Amniotic stem cell (primary cell): ENCODE measurements at places on chromosomes 16 and 17.
A peak's percentile ranks its signal among the peaks of the same experiment; 100 is the strongest.

DNA sequence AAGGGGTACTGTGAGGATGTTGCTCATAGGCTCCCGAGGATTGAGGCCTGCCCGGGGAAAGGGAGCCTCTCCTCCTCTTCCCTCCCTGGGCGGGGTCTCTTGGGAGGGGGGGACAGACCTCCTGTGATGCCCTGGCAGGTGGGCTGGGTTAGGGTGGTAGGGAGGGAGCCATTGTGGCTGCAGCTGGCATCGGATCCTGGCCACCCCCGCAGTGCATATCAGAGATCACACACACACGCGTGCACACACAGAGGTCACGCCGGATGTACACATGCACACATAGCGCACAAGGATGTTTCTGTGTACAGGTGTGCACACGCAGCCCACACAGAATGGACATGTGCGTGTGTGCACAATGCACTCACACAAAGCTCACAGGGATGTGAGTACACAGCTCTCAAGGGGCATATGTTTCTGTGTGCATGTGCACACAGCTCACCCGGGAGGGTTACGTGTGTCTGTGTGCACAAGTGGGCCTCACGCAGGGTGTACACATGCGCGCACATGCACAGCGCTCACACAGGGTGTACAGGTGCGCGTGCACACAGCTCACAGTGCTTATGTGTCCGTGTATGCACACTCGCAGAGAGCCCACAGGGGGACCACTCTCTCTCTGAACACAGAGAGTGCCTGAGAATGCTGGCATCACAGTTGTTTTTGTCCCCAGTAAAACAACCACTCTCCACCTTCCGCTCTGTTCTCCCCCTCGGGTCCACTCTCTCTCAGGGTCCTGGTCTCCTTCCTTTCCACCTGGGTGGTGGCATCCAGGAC, 2.4 kb downstream of the GJD3 start:
- DNase-seq = no peak

- no peak for DNase-seq
These were observed 12.5 kb upstream of the MAF start for GRCh38 chr16:79613009-79613408.

DNA sequence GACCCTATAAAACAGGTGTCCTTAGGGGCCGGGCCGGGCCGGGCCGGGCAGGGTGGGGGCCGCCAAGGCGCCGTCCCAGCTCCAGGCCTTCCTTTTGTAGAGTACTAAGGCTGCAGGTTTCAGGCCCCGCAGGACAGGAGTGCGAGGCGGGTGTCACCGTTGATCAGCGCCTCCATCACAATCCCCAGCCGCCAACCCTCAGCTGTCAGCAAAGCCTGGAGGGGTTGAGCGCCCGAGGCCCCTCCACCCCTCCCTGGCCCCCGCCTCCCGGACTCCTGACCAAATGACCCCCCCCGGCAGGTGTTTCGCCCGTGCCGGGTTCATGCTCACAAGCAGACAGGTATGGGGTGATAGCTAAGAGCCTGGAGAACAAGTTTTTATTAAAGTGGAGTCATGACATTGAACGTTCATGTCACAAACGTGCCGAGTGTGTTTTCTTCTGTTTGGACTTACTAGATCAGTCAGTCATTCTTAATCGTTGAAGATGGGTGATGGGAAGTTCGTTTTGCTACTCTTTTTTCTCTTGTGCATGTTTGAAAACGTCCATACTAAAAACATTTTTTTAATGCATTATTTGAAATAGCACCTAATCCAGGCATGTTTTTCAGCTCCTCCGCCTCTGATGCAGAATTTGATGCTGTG, 534 bp downstream of the ARL2BP start:
- no peak for DNase-seq

DNA sequence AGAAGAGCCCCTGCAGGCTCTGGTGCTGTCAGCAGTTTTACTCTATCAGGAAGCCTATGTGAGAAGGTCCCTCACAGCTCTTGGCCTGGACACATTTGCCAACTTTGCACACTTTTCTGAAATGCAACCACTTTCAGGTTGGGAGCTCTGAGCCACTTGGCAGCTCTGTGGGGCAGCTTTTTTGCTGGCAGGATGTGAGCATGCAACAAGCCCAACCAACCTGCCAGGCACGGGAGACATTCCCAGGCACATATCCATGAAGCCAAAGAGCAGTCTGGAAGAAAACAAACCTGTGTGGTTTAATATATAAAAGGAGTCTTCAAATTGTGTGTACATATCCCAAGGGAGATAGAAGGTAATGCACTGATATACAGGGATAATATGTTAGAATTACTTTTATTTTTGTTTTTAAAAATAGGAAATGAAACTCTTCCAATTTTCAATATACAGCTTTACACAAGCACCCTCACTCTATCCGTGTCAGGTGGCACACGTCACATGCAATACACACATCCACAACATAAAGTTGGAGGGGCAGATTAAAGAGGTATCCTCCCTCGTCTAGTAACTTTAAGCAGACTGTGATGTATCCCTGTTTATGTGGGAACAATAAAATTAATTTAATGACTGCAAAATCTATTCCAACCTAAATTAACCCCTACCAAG, 57.4 kb upstream of the COX10 start:
- DNase-seq = no peak

DNA sequence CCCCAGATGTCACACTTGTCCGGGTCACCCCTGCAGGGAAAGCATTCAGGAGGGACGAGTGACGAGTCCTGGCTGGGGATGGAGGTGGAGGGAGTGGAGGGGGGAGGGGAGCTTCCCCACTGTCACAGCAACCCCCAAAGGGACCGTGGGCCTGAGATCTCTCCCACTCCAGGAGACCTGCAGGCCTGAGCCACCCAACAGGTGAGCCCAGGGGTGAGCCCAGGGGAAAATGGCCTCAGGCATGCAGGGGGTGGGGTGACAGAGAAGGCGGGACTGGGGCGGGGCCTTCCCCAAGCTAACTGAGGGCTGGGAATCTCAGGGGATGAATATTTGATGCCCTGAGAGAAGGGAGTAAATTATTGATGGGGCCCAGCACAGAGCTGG, 2.4 kb downstream of the USH1G start:
- DNase-seq = no peak

GRCh38 chr16:64292953-64293352, 828.9 kb downstream of the CDH11 start:
- DNase-seq = no peak

GRCh38 chr17:2909175-2909845, 113.1 kb downstream of the RAP1GAP2 start:
- no peak for DNase-seq

DNA sequence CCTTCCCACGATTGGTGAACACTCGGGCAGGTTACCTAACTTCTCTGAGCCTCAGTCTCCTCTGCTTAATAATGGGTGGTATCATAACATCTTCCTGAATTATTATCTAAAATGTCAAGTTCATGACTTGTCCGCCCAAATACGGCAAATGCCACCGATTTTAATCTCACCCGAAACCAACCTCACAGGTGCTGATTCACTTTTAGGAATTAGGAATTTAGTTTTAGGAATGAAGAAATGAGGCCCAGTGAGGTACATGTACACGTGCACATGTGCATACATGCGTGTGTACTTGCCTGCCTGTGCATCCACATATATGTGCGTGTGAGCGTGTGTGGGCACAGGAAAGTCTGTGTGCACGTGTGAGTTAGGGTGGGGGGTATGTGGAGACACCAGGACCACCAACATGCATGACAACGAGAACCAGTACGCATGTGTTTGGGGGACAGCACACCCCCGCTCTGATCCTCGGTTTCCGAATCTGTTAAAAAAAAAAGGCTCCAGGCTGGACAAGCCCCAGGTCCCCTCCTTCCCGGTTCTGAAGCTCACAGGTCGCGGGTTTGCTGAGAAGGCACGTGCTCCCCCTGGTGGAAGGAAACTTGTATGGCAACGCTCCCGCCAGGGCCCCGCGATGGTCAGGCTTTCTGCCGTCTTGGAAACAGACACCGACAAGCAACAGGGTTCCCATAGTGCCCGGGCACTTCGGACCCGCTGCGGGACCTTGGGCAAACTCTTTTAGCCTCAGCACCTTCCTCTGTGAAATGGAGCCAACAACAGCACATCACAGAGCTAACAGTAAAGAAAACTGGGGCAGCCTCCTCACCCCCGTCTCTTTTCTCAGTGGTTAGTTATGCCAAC, 219.2 kb downstream of the RBFOX3 start:
- peak; percentile 44 for DNase-seq

DNA sequence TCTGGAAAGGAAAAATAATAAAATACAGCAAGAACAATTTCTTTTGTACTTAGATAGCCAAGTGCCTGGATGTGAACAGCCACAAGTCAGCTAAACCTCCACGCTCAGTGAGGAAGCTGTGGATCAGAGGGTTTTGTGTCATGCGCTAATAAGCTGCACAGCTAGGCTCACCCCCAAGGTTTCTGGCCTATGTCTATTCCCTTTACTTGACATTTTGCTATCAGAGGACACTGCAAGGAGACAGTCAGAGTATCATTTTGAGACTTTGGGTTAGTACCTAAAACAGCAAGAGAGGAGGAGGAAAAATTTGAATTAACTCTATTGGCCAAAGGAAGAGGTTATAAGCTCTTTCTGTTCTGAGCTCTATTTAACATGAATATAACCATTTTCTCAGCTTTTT, 139.3 kb downstream of the KCNJ2 start:
- no peak for DNase-seq

DNA sequence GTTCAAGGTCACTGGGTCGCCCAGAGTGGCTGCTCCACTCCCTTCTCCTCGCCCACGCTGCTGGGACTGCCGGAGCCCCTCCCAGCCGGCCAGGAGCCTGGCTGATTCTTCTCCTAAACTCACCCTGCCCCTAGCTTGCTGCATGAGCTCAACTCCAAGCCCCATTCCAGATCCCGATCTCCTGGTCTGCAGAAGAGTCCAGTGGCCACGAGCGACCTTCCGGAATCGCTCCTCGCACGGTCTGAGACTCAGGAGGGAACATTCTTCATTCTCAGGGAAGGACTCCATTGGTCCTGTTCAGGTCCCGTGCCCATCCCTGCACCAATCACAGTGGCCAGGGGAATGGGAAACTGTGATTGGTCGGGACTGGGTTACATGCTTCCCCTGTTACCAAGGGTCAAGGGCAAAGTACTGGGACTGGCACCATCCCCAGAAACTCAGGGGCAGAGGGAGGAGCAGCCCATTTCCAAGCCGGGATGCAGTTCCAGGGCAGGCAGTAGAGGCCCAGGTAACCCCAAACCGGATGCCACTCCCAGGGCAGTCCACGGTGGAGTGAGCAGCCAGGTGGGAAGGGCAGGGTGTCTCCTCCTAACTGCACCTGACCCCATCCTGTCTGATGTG, 24.5 kb upstream of the CIBAR2 start:
- no peak for DNase-seq

DNA sequence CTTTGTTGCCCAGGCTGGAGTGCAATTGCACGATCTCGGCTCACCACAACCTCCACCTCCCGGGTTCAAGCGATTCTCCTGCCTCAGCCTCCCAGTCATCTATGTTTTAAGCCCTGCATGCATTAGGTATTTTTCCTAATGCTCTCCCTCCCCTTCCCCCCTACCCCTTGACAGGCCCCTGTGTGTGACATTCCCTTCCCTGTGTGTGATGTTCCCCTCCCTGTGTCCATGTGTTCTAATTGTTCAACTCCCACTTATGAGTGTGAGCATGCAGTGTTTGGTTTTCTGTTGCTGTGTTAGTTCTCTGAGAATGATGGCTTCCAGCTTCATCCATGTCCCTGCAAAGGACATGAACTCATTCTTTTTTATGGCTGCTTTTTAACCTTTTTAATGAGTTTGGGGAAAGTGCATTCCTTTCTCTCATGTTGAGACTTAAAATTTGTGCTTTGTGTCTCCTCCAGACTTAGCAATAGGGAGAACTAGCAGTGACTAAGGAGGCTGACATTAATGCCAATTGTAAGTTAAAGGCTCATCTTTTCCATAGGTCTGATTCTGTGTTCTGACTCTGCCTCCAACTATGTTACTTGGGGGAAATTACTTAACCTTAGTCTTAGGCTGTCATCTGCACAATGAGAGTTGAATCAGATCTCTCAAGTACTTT, 17.7 kb upstream of the PHAF1 start:
- peak; percentile 87 for DNase-seq

DNA sequence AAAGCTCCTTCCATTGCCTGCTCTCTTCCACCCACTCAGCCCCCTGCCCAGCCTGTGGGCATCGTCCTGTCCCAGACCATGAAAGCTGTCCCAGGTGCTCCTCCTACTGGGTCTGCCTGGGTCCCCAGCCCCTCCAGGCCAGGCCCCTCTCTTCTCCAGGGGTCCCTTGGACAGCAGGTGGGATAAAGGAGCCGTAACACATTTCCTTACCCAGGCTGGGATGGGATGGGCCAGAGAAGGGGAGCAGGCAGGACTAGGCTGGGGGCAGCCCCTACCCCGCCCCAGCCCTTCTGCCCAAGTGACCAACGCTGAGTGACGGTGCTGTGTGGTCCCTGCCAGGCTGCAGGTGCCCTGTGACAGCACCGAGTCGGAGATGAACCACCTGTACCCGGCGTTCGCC, 80.1 kb downstream of the MGAT5B start:
- DNase-seq = no peak

- DNase-seq = peak; percentile 65
These were observed 26.0 kb downstream of the ZDHHC7 start for GRCh38 chr16:84985079-84986065.

GRCh38 chr16:86227041-86227440, 283.3 kb upstream of the FOXF1 start:
- DNase-seq = no peak

- DNase-seq = peak; percentile 39
These were observed 43.2 kb downstream of the GOSR1 start for GRCh38 chr17:30520436-30520835.

DNA sequence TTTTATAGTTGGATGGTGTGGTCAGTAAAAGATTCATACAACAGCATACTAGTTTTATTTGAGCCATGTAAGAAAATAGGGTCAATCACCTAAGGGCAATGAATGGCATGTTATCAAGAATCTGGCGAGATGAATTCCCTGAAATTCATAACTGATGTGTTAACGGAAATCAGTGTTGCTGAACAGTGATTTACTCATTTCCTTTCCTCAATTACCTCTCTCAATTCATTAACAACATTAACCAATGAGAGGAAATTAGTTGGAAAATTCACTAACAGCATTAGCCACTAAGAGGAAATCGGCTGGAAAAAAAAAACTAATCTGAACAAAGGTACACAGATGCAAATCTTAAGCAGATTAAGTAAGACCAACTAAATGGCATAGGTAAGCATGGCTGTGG, 6.3 kb downstream of the CMTR2 start:
- DNase-seq = no peak

DNA sequence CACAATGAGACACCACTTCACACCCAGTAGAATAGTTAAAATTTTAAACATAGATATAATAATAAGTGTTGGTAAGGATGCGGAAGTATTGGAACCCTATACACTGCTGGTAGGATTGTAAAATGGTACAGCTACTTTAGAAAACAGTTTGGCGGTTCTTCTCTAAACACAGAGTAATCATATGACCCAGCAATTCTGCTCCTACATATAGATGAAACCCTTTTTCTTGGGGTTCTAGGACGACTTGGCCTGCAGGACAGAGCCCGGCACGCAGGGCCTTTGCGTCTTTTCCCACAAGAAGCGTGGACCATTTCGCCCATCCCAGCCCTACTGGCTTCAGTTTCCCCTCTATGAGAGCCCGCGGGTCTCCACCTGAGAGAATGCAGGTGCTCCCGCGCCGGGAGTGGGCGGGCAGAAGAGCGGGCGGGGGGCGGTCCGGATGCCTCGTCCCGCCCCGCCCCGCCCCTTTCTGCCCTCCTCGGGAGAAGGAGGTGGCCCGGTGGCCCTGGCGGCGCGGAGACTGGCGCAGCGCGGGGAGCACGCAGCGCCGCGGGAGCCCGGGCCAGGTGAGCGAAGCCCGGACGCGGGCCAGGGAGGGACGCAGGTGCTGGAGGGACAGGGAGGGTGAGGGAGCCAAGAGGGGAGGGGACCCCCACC, at the start of gene SDR42E2:
Gene SDR42E2, plus strand, starts transcription at position 508 of the 657 bp plus-strand sequence. CDS start 3,077 bp downstream, outside the sequence.
- no peak for DNase-seq
